NCI-H2227 treated with DMSO at 0.1 percent for 48 hours (cell line): ENCODE measurements at places on chromosomes 13 and 19.

DNA sequence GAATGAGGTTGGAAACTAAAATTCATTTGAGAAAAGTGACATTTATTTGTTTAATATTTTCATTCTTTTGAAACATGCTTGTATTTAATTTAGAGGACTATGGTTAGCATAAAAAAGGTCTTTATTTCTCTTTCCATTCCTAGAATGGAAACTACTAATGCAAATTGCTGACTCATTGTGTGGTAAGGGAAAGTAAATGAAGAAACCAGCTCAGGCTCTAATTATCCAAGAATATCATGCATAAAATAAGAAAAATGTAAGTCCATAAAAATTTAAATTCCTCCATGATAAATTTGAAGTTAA is 777.0 kb upstream of the SLITRK1 start:
- no peak for DNase-seq

DNA sequence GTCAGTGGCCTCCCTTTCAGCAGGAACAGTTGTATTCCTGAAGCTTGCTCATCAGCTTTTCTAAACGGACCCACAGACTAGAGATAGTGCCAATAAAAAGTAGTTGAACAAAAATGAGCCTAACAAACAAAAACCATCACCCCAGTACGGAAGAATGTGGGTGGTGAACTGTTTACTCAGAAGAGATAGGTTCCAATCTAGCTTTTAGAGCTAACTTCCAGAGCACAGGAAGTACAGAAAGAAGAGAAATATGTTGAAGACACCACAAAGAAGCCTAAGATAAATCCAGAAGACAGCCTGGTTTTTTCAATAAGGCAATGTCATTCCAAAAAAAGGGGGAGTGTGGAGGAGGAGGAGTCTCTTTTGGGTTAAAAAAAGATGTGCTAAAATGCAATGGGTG is 2.8 kb upstream of the LMO7 start:
- no peak for DNase-seq

DNA sequence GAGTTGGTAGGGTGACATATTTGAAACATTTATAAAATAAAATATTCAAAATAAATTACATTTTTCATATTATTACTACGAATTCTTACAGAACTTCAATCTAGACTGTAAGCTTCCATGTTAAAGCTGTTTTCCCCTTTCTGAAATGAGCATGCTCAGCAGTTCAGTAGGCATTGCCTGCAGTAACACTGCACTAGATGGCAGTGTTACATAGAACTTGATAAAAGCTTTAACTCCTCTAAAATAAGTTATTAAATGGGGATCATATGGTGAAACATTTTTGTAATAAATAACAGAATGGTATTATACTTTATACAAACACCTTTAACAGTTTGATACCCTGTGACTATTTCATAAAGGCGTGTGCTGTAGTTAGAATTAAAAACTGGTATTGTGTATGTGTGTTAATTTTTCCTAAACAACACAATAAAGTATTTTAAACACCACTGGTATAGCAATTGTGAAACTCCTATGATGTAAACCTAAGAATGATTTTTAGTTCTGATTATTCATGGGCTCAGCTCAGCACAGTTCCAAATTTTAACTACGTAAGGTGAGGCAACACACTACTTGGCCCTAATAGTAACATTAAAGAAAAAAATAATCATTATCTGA is 11.6 kb upstream of the GPR18 start:
- DNase-seq = peak; percentile 15

- DNase-seq = no peak
Measured at GRCh38 chr19:17086834-17087233, 11.3 kb downstream of the MYO9B start.

- no peak for DNase-seq
Measured at GRCh38 chr13:42367831-42368230, 95.9 kb downstream of the AKAP11 start.

DNA sequence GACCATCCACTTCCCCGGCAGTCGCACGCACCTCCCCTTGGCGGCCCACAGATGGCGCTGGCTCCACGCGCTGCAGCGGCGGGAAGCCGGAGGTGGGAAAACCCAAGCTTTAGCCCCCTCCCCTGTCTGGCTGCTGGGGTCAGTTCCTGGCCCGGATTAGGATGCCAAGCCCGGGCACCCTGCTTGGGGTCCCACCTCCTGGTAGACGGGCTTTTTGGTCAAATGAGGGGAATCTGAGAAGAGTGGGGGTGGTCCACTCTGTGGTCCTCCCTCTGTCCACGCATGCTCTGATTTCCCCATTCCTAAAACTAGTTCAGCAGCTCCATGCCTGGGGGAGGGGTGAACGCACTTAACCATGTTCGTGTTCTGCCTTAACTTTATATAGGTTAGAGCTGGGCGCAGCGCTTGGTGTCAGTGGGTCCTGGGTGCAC is 8.1 kb upstream of the ADGRE2 start:
- DNase-seq = no peak

- no peak for DNase-seq
Measured at GRCh38 chr19:18672606-18673337, 10.7 kb upstream of the CRTC1 start.

GRCh38 chr19:39074205-39074692 is 9.9 kb upstream of the ACP7 start:
- no peak for DNase-seq

DNA sequence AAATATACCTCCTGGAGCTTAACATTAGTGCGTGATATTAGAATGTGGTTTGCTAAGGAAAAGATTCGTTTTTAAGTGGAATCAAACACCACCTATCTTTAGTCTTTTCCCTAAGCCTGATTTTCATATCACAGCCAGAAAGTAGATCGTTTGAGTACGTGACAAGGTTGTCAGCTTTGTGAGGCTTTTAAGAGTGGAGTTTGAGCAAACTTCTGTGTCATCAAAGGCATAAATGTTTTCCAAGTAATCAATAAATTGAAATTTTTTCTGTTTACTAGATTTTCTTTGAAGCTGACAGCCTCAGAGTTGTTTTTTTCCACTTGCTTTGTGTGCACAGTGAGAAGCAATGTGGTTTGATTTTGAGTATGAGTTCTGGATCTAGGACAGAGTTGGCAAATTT is 6.5 kb upstream of the ZNF331 start:
- no peak for DNase-seq

DNA sequence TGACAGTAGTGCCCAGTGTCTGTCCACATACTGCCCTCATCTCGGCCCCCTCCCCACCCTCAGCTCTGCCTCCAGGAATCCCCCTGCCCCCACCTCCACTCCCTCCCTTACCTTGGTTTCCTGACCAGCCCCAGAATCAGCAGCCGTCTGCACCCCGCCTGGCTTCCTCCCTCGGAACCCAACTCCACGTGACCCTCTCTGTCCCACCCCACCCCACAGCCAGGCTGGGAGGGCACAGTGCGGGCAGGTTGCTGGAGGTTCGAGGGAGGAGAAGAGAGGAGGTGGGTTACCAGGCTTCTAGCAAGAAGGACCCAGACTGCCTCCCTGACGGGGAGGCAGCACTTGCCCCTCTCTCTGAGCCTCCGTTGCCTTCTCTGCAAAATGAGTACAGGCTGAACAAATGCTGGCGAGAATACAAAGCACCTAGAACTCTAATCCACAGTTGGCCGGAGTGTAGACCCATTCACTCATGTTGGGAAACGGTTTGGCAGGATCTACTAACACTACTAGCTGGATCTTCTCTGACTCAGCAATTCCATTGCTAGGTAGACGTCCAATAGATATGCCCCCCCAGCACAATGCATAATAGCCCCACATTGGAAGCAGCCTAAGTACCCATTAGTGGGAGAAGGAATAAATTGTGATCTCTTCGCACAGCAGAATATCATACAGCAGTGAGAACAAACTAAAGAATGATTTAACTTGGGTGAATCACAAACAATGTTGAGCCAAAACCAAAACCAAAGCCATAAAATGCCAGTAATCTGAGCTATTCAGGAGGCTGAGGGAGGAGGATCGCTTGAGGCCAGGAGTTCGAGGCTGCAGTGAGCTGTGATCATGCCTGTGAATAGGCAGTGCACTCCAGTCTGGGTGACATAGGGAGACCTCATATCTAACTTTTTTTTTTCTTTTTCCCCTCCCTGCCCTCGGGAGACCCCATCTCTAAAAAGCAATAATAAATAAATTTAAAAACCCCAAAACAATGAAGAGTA is at the start of gene RASAL3:
Gene RASAL3 (minus strand): TSS at position 151 of the 992 bp plus-strand sequence. CDS start 186 bp downstream, outside the sequence.
- no peak for DNase-seq

- no peak for DNase-seq
Measured at GRCh38 chr13:40963927-40964326, 55.2 kb downstream of the ELF1 start.

DNA sequence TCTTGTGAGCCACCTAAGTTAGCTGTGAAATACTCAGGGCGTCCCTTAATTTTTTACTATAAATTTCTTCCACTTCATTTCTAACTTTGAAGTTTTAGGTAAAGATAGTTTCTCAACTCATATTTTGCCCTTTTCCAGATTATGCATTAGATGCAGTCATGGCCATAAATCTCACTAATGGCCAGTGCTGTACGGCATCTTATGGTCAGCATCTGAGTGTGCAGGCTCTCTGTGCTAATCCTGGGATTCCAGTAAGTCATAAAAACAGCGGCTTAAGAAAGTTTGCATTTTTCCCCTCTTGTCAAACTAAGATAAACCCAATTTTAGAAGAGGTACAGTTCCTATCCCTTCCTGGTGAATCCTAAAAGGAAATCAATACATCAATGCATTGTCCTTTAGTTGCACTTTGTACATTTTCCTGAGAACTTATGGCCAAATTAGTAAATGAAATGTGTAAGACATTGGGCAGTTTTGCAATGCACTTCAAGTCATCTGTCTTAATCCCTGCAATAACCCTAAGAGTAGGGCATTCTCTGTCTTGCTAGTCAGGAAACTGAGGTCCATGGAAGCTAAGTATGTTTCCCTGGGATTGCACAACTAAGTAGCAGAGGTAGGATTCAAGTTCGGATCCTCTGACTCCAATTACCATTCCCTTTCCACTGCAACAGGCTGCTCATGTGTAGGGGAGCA is 146.2 kb downstream of the DCT start:
- no peak for DNase-seq

DNA sequence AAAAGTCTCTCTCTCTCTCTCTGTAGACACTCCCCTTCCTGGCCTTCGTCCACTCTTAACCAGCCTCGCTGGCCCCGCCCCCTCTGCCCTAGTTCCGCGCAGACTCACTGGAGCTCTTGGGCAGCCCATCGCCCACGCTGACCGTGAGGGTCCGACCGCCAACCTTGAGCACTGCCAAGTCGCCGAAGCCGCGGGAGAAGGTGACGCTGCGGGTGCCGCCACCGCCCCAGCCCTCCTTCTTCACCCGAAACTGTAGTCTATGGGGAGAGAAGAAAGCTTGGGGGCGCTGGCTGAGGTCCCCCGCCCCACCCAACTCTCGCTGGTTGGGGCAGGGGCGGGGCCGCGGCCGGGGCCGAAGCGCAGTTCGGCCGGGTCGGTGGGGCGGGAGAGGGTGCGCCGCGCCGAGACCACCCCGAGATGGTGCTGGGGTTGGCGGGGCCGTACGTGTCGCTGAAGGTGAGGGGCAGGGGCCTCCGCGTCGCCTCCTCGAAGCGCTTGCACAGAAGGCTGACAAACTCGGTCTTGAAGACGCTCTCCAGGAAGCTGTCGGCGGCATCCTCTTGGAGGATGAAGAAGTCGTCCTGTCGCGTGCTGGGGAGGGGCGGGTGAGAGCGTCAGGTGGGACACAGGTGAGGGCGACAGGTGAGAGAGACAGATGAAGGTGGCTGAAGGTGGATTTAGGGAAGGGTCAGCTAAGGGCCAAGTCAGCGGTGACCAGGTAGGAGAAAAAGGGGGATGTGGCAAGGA is 12.6 kb upstream of the ZNF414 start:
- peak; percentile 75 for DNase-seq

DNA sequence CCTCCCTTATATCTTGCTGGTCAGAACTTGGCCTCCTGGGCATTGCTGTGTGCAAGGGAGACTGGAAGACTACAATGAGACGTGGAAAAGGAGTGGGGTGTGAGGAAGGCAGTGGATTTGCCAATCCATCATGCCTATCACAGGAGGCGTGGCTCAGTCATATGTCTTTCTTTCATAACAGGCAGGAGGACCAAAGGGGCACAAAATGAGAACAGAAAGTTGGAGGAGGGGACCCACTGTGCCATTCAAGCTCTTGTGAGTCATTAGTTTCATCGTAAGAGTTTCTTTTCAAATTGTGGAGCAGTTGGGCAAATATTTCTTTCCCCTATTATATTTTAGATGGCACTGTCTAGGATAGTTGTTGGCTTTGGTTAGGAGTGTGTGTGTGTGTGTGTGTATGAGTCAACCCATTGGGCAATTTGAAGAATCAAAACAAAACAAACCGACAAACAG is 471.5 kb downstream of the TSHZ3 start:
- DNase-seq = no peak

- DNase-seq = no peak
Measured at GRCh38 chr19:1098177-1099051, 3.2 kb upstream of the POLR2E start.

GRCh38 chr19:47275791-47276461 is 1.2 kb downstream of the INAFM1 start:
- no peak for DNase-seq

DNA sequence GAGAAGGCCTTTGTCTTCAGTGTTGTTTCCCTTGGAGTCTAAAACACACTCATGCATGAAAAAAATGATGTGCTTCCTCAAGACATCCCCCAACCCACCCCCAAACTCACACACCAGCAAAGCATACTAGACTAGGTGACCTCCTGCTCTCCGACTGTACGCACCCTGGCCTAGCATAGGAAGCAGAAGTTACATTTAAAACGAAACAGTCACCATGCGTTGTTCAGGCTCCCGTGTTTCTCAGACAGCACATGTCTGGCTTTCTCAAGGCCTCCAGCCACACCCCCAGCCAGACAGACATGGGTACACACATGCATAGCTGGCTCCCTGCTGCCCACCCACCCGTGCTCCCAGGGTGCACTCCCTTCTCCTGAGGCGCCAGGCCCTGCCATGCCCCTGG is 28.7 kb upstream of the C1QTNF9 start:
- no peak for DNase-seq

GRCh38 chr13:27997904-27998522 is 9.5 kb upstream of the URAD start:
- DNase-seq = no peak
